Stimulated activated CD8-positive, alpha-beta memory T cell treated with anti-CD3 and anti-CD28 coated beads, Interleukin-4, amount 100 ng/mL, for 1 hour (primary cell): ENCODE measurements at places on chromosomes 6 and 20.

- no peak for DNase-seq
These were observed 171.3 kb upstream of the SSTR4 start for GRCh38 chr20:22863826-22864225.

- no peak for DNase-seq
These were observed 65.0 kb downstream of the FAM120B start for GRCh38 chr6:170371588-170371987.

DNA sequence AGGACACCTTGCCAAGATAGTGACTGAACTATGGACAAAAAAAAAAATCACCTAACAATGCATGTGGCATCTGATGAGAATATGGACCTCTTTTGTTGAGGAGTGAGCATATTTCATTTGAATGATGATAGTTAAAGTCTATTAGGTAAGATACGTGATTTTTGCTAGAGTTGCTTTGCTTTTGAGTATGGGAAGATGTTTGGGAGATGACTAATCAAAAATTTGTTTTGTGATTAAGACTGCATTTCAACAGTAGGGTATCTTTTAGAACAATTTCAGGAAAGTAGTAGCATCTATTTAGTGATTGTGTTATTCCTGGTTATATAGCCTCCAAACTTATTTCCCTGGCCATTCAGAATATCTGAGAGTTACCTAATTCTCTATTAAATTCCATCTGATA lies 878.6 kb upstream of the CITED2 start:
- DNase-seq: no peak

GRCh38 chr6:12083763-12084162 lies 71.7 kb downstream of the HIVEP1 start:
- no peak for DNase-seq
